Left hindlimb (tissue), 1 donor: ENCODE measurements at places on chromosomes 16 and 17.

DNA sequence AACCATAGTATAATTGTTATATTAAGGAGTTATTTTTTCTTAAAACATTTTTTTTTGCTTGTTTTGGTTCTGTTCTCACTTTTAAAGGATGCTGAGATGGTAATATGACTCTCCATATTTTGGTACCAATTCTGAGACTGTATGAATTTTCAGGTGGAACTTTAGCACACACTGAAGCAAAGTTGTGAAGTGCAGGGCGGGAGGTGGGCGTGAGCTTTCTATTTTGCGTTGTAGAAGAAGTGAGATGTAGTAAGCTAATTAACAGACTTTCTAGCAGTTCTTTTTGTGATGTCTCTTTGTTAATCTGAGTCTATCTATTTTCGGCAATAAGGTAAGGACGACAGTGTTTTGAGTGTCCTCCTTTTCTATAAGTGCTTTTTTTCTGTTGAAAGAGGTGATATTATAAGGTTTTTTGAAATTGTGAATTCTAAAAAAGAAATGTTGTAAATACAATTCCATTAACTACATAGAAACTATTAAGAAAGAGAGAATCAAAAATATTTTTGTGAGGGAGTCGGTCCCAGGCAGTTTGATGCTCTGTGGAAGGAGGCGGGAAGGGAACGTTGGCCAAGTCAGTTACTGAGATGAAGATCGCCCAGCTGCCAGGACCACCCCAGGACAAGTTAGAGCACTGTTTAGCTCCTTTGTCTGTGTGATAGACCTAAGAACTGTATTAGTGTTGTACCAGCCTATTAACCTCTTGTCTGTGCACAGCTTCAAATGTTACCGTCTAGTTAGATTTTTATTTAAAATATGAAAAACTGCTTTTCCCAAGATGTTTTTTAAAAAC lies 65.0 kb downstream of the CCDC182 start:
- DNase-seq, result no peak

DNA sequence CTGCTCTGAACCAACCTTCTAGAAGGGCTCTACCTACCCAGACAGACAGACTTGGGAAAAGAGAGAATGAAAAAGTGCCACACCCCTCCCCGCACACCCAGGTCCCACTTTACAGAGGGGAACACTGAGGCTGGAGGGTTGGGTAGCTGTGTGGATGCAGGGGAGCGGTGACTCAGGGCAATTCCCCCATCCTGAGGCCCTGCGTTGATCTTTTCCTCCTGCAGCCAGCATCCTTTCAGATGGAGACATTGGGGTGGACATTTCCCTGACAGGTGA lies 10.0 kb downstream of the CETP start:
- no peak for DNase-seq

DNA sequence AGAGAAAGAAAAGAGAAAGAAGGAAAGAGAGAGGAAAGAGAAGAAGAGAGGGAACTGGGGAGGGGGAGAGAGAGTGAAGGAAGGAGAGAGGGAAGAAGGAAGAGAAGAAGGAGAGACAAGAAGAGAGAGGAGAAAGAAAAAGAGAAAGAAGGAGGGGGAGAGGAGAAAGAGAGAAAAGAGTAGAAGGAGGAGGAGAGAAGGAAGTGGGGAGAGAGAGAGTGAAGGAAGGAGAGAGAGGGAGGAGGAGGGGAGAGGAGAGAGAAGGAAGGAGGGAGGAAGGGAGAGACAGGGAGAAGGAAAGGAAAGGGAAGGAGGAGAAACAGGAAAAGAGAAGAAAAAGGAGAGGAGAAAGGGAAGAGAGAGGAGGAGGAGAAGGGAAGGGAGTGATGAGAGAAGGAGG lies 208.5 kb downstream of the MAF start:
- DNase-seq, result no peak

GRCh38 chr16:67474551-67475455 lies 6.2 kb downstream of the ATP6V0D1 start:
- DNase-seq, result no peak

- DNase-seq, result no peak
Measured at GRCh38 chr17:82077617-82078358, 12.2 kb upstream of the DUS1L start.

GRCh38 chr16:65429504-65430181 lies 307.8 kb upstream of the CDH11 start:
- no peak for DNase-seq

GRCh38 chr17:37839196-37839978 lies 84.8 kb upstream of the TBC1D3K start:
- no peak for DNase-seq

DNA sequence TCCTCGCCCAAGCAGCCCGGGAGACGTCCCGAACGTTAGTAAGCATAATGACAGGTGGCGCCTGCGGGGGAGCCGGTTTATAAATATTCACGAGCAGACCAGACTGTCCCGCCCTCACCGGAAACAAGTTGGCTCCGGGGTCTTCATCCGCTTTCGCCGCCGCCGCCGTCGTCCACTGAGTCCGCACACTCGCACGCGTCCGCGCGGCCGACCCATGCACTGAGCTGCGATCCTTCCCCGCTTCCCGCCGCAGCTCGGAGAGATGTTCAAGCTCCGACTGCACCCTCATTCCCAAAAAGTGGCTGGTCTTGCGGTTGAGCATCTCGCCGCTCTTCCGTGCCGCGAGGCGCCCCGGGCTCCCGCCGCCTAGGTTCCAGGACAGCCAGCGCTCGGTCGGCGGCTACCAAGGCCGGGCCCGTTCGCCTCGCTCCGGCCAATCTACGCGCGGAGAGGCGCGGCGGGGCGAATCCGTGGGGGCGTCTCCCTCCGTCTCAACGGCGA lies 385 bp downstream of the CFAP119 start:
- peak; percentile 59 for DNase-seq

- DNase-seq, result no peak
Measured at GRCh38 chr17:35404360-35404759, 27.9 kb downstream of the SLFN12 start.

- no peak for DNase-seq
Measured at GRCh38 chr17:50824429-50824828, 11.0 kb upstream of the WFIKKN2 start.

DNA sequence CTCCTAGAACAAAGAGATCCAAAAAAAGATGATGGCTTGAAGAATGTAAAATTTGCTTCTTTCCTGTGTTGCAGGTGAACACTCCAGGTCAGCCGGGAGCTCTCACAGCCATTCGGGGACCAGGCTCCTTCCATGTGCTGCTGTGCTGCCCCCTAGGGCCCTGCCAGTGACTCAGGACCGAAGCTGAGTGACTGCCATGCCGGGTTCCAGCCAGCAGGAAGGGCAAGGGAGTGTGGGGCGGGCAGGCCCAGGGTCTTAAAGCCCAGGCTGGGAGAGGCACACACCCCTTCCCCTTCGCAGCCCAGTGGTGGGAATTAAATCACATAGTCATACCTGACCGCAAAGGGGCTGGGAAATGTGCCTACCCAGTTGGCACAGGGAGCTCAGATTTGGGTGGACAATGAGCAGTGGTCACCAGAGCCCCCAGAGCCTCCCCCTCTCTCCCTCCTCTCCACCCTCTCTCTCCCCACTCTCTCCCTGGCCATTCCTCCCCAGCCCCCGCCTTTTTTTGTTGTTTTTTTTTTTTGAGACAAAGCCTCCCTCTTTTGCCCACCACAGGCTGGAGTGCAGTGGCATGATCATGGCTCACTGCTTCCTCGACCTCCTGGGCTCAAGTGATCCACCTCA lies 11.5 kb downstream of the EPOP start:
- no peak for DNase-seq

- DNase-seq, result peak; percentile 86
Measured at GRCh38 chr17:63399856-63400255, 46.2 kb downstream of the CYB561 start.

- no peak for DNase-seq
Measured at GRCh38 chr17:77054936-77055335, 85.8 kb upstream of the SEC14L1 start.

DNA sequence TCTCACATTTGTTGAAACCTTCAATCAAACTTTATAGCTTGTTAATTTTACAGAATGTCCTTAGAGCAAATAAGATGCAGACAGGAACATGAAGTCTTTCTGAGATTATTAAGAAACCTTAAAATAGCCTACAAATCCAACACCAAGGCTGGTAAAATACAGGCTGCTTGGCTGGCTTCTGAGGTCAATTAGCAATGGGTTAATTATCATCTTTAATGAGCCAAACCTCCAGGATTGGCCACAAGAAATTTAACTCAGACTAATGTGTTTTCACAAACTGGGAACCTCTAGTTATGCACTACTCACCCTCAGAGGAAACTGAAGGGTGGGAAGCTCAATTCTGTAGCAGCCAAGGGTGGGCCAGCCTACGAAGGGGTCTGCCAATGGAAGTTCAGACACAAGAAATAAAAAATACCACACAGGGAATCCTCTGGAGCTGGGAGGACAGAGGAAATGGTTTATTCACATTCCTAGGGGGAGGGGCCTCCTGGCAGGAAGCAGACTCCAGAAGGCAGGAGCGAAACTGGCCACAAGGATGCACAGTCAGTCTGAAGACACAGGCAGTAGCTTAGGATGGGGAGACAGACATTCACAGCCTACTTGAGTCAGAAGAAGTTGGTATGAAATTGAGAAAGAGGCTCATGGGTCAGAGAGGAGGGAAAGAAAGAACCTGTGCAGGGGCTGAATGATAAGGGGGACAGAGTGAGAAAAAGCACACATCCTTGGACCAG lies 36.1 kb downstream of the HIC1 start:
- peak; percentile 86 for DNase-seq

DNA sequence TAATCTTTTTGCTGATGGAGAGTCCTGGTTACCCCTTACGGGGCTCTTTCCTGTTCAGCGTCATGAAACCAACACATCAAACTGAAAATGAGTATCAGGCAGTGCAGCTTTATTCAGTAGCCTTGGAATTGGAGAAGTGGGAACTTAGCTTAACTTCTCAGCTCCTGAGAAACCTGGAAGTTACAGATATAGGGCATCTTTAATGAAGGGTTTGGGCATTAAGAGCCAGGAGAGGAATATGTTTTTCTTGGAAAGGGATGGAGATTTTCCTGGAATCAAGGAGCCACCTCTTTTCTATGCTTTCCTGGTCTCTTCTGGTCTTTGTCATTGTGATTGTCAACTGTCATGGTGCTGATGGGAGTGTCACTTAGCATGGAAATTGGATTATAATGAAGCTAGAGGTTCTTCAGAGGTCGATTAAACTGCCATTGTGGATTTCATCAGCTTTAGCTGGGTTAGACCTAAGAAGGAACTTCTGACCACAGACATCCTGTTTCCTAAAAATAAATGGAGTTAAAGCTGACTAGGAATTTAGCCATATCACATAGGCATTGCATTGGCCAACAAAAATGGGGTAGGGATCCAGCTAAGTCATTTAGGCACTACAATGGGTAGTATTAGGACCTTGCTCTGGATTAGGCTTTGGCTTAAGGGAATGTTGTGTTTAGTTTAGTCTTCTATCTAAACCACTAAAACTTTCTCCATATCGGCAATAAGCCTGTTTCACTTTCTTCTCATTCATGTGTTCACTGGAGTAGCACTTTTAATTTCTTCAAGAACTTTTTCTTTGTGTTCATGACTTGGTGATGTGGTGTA lies 186.4 kb downstream of the BCAS3 start:
- DNase-seq, result no peak

DNA sequence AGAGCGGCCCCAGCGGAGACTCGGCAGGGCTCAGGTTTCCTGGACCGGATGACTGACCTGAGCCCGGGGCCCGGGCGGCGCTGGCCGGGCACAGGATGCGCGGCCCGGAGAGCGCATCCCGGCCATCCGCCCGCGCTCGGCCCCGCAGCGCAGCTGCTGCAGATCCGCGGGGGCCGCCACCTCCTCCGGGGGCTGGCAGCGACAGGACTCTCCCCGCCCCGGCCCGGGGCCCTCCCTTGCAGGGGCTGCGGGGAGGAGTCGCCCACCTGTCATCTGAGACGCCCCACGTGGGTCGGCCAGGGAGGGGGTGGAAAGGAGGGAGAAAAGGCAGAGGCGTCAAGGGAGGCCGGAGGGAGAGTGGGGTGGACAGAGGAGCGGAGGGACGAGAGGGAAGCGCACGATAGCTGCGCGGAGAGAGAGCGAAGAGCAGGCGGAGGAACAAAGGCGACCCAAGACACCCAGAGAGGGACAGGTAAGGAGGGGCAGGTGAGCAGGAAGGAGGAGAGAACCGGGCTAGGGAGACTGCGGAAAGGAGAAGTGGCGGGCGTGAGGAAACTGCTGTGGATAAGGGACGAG lies 471 bp upstream of the PRKAR1A start:
- peak; percentile 93 for DNase-seq

DNA sequence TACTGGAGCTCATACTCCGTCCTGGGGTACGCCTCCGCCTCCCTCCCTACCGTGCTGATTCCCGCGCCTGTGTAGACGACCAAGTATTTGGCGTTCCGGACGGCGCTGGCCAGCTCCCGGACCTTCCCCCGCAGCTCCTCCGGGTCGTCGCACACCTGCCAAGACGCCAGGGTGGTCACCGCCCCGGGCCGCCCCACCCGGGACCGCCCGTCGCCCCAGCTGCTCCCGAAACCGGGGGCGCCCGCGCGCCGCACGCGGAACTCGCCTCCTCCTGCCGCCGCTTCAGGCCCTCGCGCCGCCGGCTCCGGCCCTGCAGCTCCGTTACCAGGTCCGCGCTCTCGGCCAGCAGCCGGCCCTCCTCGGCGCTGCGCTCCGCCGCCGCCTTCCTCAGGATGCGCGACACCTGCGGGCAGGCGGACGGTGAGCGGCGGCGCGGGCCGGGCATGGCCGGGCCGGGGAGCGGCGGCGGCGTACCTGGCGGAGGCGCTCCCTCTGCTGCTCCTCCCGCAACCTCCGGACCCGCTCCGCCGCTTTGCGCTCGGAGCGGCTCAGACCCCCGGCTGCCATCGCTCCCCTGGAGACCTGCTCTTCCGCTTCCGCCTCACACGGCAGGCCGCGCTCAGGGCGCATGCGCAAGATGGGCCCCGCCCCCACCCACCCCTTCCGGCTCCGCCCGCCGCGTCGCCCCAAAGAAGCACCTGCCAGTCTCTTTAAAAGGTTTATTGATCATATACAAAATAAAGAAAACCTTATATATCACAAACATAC lies at the start of gene SIRT7:
TSS of gene SIRT7 (minus strand) at position 612 of the 768 bp plus-strand sequence. CDS start at position 567, 45 bp downstream.
- peak; percentile 89 for DNase-seq

- peak; percentile 77 for DNase-seq
Measured at GRCh38 chr16:14486520-14487303, 143.3 kb downstream of the PARN start.

DNA sequence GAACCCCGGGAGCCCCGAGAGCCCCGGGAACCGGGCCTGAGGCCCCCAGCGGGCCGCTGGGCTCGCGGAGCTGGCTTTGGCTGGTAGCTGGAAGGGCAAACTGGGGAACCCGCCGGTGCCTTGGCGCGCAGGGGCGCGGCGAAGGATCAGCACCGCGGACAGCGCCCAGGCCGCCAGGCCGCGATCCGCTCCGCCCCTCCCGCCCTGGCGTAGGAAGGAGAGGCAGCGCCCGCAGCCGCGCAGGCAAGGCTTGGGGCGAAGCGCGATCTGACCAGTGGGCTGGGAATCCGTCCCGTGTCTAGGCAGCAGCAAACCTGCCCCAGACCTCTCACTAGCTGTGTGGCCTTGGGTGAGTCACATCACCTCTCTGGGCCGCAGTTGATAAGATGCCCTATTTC lies 331 bp upstream of the CCDC92B start:
- DNase-seq, result peak; percentile 82

DNA sequence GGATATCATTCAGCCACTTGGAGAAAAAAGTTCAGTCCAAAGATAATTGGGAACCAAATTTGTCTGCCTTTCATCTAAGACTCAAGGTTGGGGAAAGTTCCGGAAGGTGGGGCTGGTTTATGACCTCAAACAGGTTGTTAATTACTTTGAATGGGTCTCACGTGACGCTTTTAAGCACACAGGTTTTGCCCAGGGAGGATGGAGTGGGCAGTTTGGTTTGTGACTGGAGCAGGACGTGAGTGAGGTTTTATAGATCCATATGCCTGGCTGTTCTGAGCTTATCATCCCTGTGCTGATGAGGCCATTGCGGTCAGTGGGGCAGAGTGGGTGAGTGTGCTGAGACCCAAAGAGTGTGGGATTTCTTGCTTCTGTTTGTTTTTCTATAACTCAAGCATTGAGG lies 38.7 kb upstream of the GPRC5B start:
- no peak for DNase-seq
